ENCODE measurements at places on chromosomes 16 and 17.

DNA sequence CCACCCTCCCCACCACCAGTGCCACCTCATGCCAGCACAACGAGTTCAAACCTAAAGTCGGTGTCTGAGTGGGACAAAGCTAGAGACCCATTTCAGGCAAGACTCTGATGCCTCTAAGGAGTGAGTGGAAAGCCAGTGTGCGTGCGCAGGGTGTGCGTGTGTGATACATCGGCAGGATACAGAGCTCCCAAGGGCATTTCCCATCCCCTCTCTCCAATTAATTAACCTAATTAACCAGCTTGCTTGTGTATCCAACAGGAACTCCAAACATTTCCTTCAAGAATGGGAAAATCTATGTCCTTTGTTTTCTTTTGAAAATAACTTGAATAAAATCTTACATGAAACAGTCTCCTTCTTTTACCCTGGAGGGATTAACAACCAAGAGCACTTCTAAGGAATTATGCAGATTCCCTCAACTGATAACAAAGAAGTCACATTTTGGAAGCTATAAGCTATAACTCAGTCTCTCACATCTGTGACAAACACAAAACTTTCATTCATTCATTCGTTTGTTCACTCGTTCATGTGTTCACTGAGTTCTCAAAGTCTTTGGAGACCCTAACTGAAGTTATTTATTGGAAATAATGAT is 9.9 kb downstream of the ATPAF2 start:
- DNase-seq, result no peak

DNA sequence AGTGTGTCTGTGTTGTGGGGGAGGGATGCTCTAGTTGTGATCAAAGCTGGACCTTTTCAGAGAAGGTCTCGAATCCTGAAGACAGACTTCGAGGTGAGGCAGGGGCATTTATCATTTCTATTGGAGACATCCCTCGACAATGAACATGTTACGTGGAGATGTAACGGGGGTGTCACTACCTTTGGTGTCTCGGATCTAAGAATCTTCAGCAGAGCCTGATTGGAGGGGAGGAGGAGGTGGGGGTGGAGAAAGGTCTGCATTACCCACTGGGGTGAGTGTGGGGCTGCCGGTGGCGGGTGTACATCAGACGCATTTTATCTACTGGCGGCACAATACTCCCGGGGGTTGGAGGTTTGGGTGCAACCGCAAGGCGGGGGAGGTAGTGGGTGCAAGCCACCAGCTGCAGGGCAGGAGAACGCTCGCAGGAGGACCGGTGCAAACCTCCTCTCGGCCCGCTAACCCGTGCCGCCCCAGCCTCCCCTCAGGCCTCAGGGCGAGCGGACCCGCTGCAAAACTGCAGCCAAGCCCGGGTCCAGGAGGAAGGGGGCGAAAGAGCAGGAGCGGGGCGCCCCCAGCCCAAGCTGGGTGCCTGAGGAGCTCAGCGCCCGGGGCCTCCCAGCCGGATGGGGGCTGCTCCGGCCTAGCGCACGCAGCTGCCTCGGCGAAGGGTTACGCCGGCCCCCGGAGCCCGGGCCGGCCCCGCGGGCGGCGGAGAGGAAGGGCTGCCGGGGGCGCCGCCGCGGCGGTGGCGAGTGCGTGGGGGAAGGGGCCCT is 735 bp downstream of the ZNF652 start:
- DNase-seq, result peak; percentile 52

GRCh38 chr17:39659279-39660010 is 5.7 kb upstream of the TCAP start:
- DNase-seq, result no peak

- DNase-seq, result no peak
These were observed 36.5 kb upstream of the TOB1 start for GRCh38 chr17:50902372-50903353.

GRCh38 chr16:89246903-89247733 is 29.6 kb downstream of the ZNF778 start:
- DNase-seq, result peak; percentile 91

DNA sequence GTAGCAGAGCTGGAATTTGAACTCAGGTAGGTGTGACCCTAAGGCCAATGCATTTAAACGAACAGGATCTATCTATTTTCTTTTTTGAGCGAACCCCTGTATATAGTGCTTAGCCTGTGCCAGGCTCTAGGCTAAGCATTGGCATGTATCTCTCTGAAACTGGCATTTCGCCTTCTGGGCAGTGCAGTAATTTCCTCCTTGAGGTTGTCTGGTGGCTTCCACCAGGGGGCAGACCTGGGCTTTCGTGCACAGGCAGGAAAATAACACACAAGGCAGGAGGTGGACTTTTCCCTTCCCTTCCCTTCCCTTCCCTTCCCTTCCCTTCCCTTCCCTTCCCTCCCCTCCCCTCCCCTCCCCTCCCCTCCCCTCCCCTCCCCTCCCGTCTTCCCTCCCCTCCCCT is 34.4 kb upstream of the PRKCB start:
- DNase-seq, result peak; percentile 35

DNA sequence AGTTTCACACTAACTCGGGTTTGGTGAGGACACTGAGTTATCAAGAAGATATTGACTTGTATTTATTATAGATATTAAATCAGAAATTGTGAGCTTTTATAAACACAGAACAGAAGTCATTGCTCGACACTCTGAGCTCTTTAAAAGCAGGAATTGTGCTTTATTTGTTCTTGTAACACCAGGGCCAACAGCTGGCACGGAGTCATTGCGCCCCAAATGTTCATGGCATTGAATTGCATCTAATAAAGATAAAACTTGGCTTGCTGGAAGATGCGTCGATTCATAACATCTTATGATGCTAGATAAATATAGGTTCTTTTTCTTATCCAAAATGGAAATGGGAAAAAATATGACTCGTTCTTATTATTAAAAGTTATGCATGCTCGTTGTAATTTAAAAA is 11.8 kb upstream of the MLYCD start:
- DNase-seq, result no peak

DNA sequence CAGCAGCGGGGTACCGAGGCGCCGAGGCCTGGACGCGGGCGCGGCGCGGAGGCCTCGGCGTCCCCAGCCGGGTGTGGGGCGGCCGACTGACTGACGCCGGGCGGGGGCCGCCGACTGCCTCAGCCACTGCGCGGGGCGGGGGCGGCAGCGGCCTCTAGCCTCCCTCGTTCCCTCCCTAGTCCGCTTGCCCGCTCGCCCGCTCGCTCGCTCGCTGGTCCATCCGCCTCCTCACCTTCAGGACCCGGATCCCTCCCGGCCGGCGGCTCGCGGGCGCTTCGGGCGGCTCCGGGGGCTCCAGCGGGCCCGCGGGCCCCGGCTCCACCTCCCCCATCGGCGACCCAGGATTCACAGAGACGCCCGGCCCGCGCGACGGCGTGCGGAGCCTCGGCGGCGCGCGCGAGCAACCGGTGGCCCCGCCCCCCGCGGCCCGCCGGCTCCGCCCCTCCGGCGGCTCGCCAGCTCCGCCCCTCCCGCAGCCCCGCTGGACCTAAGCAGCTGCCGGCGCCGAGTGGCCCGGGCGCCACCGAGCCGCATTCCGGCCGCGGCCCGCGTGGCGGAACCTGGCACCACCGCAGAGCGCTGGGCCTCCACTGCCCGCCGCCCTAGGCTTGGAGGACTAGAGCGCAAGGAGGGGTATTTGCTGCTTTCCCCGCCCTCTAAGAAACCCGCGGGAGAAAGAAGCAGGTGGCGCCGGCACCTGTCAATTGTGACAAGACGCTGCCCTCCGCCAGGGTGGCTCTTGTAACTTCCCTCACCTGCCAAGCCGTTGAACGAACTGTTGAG is 773 bp downstream of the PHLPP2 start:
- peak; percentile 72 for DNase-seq

GRCh38 chr16:2404099-2404498 is 25.1 kb upstream of the CCNF start:
- no peak for DNase-seq

DNA sequence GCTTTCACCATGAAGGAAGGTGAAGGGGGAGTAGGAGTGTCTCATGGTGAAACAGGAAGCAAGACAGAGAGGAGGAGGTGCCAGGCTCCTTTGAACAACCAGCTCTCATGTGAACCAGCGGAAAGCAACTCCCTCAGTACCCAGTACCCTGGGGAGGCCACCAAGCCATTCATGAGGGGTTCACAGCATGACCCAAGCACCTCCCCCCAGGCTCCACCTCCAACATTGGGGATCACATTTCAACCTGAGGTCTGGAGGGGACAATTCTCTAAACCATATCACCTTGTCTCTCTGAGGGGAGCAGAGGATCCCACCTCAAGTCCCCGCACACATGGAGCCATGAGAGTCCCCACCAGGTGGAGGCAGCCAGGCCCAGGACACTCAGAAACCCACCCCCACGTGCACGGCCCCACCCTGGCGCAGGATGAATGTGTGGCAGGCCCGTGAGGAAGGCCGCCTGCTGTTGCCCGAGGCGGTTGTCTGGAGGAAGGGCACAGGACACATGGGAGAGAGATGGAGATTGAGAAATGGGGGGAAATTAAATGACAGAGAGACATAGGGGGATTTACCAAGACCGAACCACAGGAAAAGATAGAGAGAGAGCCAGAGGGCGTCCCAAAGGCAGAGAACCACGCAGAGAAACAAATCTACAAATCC is 85.9 kb downstream of the TMEM132E start:
- DNase-seq, result no peak

DNA sequence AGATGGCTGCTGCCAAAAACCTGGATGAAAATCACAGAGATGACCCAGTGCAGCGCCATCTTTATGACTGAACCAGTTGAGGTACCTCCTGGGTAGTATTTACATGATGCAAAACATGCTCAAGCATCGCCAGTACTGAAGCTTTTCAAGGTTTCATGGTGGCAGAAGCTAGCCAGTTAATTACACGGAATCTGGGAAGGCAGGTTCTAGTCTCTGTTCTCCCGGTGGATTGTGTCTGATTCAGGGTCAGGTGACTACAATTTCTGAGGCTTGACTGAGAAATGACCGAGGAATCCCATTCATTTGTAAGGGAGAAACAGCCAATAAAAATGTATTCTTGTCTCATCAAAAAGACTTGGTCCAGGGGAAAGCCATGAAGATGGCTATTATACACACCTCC is 209.1 kb downstream of the SLC39A11 start:
- no peak for DNase-seq

GRCh38 chr17:47821031-47821423 is 567 bp downstream of the OSBPL7 start:
- DNase-seq, result no peak

GRCh38 chr16:67150833-67151396 is at the start of gene B3GNT9:
Gene B3GNT9, minus strand, starts transcription at chr16:67150998. Its CDS starts 513 bp downstream, at chr16:67150485.
- peak; percentile 79 for DNase-seq

DNA sequence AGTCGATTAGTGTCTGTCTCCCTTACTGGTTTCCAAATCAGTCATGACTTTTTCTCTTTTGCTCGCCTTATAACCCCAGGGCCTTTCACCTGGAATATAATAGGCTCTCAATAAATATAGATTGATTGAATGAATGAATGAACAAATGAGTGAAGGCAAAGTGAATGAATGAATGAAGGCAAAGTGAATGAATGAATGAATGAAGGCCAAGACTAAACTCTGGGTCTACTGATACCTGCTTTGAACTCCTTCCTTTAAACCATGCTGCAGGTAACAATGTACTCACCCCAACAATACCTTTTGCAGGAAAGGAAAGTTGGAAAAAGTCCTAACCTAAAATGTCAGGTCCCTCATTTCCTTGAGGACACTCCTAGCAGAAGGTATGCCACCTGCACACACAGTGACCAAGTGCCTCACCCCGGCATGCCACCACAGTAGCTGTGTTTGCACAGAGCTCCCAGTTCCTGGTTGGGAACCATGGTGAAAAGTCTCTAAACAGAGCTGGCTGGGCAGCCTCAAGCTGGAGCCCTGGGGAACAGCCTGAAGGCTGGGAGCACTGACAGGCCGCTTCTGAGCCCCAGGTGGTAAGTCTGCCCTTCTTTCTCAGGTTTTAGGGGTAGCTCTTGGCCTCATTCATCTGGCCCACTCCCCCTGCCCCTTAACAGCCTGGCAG is 42.7 kb upstream of the ANKFN1 start:
- DNase-seq, result no peak

DNA sequence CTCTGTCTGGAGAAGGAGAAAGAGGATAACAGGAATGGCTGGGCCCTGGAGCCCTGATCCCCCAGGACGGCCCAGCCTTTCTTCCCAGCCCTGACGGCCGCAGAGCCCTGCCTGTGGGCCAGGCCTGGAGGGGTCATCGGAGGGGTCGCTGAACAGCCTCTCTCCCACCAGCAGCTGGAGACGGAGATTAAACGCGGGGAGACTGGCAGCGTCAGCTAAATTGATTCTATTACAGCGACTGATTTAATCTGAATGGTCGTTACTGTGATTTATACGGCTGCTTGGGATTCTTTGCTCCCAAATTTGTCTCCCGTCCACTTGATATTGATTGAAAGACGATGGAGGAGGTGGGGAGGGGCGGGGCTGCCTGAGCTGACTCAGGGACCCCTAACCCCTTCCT is 7.1 kb upstream of the CDH15 start:
- DNase-seq, result no peak

DNA sequence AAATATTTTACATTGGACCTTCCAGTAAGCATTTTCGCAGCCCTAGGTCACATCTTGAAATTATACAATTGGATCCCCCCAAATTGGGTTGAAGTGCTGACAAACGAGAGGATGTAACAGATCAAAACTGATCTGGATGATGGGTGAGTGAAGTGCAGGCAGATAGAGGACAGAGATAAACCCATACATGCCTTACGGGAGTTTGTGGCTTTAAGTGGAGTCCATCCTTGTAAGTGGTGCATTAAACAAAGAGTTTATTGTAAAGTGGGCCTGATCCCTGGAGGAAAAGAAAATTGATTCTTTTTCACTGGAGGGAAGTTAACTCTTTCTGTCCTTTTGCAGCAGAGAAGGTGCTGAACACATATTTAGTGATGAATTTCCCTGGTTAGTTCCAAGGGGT is 39.0 kb upstream of the KCNJ2 start:
- no peak for DNase-seq

GRCh38 chr17:1474402-1475189 is 17.9 kb downstream of the MYO1C start:
- peak; percentile 84 for DNase-seq

GRCh38 chr16:64540434-64540833 is 581.4 kb downstream of the CDH11 start:
- DNase-seq, result no peak

DNA sequence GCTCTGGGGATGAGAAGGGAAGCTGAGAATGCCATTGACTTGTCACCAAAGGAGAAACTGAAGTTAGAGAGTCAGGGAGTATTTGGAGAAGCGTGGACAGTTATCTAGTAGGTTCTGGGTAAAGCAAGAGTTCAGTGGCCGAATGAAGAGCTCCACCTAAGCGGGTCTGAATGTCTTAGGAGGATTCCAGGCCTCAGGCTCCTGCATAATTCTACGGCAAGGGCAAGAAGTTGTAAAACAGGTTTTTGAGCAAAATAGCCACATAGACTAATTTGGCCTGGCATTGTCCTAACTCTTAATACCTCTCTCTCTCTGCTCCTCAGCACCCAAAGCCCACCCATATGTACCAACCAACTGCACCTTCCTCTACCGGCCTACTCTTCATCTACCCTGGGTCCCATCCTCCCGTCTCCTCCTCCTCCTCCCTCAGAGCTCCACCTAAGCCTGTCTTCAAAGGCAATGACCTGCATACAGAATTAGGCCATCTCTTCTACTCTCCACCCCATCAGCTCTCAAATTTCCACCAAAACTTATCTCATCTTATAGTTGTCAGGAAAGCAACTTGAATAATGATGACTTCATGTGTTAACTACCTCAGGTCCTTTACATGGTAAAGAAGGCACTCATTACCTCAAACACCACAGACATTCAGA is 42.0 kb upstream of the KCNJ2 start:
- DNase-seq, result no peak

GRCh38 chr17:30095507-30096244 is 20.9 kb upstream of the NSRP1 start:
- no peak for DNase-seq
